ENCODE measurements at places on chromosomes 7 and 10. TPM values are rescaled to one million over a fixed set of nuclear protein-coding genes. Genes with fewer than 3 reads are reported as not detected.

CALCR gene
- total RNA-seq, result 0.19 TPM

GRCh38 chr7:108611268-108611667, 41.6 kb downstream of the DNAJB9 start:
- DNase-seq, result no peak

DNA sequence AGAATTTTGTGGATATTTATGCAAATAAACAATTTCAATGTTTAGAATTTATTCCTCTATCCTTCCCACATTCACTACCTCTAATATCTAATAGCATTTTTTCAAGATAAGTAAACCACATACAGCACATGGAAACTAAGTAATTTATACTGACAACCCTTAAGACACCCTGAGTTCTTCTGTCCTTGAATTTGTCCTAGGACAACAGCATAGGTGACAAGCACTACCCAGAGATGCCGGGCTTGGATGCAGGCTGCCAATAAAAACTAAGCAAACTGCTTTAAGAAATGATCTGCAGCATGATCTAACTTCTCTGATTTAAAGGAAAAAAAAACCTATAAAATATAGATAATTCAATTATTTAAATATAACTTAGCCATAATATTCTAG, 22.7 kb downstream of the NT5C3A start:
- DNase-seq, result no peak

GRCh38 chr10:132374612-132375011, 22.4 kb upstream of the PWWP2B start:
- DNase-seq, result no peak

DNA sequence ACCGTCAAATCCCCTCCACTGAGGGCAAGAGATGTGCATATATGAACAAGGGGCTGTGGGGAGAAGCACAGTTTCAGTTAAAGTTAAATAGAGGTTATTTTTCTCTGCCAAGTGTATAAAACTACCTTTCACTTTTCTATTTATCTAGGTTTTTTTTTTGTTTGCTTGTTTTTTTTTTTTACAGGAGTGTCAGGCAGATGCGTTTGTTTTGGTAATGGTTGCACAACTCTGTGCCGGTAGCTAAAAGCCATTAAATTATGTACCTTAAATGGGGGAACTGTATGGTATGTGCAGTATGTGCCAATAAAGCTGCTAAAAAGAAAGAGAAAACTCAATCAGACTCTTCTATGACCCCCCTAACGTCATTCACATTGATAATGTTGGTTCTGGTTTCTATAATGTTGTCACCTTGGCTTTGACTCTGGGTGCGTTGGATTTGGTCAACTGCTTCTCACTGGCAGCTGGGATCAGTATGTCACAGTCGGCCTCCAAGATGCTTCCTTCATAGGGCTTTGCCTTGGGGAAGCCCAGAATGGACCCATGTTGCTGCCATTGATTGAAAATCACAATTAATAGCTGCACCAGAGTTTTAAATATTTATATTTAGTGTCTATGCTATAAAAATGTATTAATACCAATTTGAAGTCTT, 34.2 kb downstream of the GLUD1 start:
- no peak for DNase-seq

- no peak for DNase-seq
These were observed 83.2 kb downstream of the CAMK1D start for GRCh38 chr10:12432402-12433189.

GRCh38 chr10:2834214-2834613, 233.1 kb upstream of the PFKP start:
- DNase-seq, result no peak
